HFFc6 (cell line): ENCODE measurements at places on chromosomes 1 and 21.

- no peak for DNase-seq
Observed at GRCh38 chr1:66933887-66934700, 9.3 kb downstream of the MIER1 start.

DNA sequence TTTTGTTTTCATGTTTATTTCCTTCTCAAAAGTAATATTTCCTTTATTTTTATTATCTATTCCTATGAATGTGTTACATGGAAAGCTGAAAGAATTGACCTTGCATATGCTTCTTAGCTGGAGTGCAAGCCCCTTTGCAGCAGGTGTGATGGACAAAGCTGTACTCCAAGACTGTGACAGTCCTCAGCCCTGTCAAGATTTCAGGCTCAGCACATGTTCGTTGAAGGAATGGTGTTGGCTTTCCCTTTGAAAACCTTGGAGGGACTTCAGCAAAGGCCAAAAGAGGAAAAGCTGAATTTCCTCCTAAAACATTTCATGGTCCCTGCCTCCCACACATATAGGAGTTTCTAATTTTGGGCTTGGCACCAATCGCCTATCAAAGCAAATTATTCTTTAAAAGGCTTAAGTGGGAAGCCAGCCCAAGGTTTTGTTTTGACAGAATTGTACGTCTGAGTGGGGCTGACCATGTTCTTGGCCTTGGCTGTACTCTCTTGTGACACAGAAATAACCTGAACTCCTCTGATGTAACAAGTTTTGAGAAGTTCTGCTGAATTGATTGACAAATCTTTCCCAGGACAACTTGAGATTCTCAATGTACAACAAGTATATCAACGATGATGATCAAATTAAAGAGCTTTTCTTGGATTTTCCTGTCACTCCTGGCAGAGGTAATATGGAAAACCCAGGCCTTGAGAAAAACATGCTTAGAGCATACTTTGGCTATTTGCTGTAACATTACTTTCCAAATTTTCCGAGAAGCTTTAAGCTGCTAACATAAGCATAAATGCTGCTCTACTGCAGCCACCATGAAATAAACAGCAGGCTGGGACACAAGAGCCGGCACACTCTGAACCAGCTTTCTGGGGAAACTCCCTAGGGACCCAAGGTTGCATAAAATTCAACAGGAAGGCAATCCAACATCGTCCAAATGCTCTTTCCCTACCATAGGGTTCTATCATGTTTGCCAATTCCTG, 135.7 kb upstream of the ZNF648 start:
- DNase-seq = no peak

GRCh38 chr21:39842741-39843459, 24.3 kb upstream of the PCP4 start:
- no peak for DNase-seq

- no peak for DNase-seq
Observed at GRCh38 chr1:56472860-56473259, 106.5 kb downstream of the PLPP3 start.
